ENCODE measurements at places on chromosomes 7 and 10. TPM values are rescaled to one million over a fixed set of nuclear protein-coding genes. Genes with fewer than 3 reads are reported as not detected.

GRCh38 chr7:1912593-1913465 is 242.8 kb downstream of the ELFN1 start:
- no peak for DNase-seq

DNA sequence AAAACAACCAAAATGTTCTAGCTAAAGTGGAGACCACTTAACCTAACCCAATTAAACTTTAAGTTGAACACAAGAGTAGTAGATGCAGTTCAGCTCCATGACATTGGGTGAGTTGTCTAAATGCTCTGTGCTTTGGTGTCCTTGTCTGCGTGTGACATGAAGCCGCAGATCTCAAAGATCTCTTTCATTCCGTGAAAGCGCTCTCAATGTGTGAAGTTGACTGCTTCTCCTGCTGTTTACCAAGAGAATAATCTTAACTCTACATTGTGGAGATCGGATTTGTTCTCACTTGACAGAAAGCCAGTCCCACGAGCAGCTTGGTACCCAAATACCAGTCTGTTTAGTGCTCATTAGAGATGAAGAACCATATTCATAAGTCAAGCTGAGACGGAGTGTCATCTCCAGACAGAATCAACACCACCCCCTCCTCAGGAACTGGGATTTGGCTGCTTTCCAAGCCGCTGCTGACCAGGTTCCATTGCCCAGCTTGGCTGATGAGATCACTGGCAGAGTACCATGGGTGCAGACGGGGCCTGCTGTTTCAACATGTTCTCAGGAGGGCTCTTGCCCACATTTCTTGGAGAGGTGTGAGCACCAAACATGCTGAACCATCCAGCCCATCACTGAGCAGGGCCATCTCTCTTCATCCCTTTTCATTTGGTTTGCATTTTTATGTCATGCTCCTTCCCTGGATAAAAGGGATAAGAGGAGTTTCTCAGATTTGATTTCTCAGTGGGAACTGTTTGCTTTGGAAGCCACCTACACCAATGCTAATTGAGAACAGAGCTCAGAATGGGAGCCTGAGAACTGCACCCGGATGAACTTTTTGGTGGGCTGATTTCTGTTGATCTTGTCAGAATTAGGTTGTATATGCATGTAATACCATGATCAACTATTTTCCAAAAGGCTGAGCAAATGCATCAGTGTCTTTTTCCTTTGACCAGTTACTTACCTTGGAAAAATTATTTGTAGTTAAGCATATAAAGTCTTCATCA is 95.8 kb upstream of the AGBL3 start:
- no peak for DNase-seq

DNA sequence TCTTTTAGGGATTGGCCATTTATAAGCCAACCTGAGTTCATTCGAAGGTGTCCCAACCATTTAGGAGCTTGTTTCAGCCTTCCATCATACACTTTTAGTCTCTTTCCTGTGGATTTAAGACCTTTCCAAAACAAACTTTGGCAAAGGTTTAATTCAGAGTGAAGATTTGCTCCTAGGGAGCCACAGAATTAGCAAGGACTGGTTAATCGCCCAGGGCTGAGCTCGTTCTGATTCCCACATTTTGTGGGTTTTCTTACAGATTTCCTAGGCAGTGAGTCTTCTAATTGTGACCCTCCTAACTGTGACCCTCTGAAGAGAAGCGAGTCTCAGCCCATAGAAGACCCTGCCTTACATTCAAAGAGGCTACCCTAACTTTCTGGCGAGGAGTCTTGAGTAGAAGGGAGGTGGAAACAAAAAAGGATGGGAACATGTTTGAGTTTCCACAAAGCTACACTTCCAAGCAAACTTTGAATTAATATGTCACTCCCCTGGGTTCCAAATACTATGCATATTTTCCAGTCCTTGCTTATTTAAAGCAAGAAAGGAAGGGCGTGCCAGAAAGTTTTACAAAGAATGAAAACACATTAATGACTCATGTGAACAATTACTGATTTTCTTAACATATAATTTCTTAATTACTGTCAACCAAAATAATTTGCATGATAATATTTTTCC is 118.3 kb downstream of the ARID5B start:
- DNase-seq: no peak

Gene MTERF1
- total RNA-seq: 19.9 TPM

GRCh38 chr10:21090609-21091082 is 193.5 kb upstream of the NEBL start:
- DNase-seq: no peak

GRCh38 chr7:28759475-28759971 is 198.6 kb downstream of the TRIL start:
- DNase-seq: no peak

DNA sequence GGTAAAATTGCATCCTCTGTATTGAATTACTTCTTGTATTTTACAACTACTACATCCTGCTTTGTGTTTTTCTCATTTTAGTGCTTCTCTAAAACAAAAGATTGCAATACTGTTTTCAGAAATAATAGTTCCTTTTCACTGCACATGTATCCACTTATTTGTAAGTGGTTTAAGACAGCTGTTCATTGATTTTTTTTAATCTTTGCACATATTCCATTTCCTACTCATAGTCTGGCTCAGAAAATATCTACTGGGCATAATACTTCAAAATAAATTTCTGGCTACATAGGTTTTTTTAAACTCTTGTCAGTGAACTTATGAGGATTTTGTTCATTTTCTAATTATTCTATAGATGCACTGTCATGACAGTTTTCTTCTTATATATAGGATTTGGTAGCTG is 54.8 kb downstream of the SND1 start:
- no peak for DNase-seq

DNA sequence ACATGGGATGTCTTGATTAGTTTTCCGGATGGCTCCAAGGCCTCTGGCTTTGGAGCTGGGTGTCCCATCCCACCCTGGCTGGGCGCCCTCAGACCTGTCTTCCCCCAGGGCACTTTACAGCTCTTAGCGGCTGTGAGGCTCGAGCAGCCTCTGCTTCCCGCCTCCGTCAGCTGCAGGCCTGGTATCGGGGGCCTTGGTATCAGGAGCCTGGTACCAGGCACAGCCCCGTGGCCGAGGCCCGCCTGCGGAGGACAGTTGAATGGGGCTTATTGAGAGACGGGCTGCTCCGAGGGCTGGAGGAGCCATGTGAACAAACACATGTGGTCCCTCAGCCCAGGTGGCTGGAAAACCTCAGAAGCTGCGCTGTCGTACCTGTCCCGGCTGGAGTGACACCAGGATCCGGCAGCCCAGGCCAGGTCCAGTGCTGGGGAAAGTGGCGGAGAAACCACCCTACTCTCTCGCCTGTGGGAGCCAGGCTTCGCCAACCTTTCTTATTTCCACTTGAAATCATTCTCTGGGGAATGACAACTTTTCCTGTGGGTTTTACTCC is 23.9 kb upstream of the AP5Z1 start:
- no peak for DNase-seq

GRCh38 chr7:137734221-137734620 is 112.6 kb downstream of the DGKI start:
- no peak for DNase-seq

Gene AKR1C3
- 0.34 TPM for total RNA-seq

Gene CHRM2
- total RNA-seq: not detected

- DNase-seq: no peak
Observed at GRCh38 chr7:130655286-130655685, 13.3 kb downstream of the COPG2 start.

- no peak for DNase-seq
Observed at GRCh38 chr7:124784879-124785818, 19.6 kb upstream of the GPR37 start.

GRCh38 chr7:78690174-78690573 is 763.3 kb downstream of the MAGI2 start:
- no peak for DNase-seq

GRCh38 chr10:109773288-109774120 is 149.8 kb downstream of the XPNPEP1 start:
- no peak for DNase-seq

DNA sequence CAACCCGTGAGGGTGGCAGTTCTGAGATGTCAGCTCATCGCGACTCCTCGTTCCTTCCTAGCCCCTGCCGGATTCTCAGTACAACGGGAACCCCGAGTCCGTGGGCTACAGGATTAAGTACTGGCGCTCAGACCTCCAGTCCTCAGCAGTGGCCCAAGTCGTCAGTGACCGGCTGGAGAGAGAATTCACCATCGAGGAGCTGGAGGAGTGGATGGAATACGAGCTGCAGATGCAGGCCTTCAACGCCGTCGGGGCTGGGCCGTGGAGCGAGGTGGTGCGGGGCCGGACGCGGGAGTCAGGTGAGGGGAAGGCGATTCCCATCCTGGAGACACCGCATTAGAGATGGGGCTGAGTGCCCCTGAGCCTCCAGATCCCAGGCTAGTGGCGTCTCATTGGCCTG is 568.1 kb upstream of the FOXK1 start:
- no peak for DNase-seq

DNA sequence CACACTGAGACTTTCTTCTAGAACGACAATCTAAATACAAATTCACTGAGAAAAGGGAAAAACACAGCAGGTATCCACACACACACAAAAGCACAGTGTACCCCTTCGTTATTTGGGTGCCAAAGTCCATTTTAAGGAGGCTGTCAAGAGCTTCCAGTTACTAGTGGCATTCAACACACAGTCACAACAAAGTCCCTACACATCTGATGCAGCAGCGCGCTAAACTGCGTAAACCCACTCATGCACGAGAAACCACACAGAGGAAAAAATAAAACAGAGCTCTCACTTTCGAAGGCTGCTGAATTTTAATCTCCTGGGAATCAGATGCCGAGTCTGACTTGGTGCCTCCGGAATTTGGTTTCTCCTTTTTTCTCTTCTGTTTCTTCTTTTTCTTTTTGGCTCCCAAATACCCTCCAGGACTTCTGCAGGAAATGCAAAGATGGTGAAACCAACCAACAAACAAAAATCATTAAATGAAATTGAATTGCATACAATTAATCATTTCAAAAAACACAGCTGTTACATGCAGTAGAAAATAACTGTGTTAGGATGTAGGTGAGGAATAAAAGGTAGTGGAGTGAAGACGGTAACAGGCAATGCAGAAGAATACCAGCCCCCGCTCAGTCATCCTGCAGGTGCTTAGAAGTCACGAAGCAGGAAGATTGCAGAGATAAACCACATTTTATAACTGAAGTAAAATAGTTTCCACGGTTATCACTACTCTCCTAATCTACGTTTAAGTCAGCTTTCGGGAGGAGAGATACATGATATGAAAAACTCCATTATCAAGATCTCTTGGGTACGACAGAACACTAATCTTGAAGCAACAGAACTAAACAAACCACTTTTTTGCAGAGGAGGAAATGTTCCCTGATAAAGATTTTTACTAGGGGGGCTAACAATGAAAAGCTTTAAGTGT is 27.1 kb downstream of the NMT2 start:
- peak; percentile 36 for DNase-seq

- no peak for DNase-seq
Observed at GRCh38 chr10:132714986-132715775, 70.8 kb downstream of the NKX6-2 start.

DNA sequence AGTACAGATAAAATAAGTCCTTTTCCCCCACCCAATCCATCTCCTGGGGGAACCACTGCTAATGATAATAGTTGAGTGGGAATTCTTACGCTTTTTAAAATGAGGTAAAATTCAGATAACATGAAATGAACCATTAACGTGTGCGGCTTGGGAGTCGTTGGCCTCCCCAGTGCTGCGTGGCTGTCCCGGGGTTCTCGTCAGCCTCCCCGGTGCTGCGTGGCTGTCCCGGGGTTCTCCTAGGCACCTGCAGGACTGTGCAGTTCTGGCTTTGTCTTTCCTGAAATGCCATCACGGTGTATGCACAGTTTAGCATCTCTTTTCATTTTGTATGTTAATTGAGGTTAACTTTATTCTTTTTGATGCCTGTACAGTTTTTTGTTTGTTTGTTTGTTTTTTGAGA is 13.5 kb downstream of the SUN1 start:
- DNase-seq: no peak

DNA sequence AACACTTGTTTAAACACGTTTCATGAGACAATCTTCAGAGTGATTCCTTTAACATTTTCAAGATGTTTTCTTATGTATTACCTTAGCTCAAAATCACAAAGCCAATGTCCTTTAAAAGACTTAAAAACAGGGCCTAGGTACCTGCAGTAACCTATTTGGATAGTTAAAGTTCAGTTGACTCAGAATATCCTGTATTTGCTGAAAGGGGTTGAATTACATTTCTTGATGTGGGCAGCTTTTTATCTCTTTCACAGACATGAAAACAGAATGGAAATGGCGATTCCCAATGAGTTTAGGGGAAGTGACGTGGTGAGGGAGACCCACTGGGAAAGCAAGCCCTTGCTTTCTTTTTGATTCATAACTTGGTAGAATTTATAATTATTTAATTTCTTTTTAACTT is 324.4 kb upstream of the AOAH start:
- no peak for DNase-seq

Gene CFAP69
- total RNA-seq: 0.34 TPM

DNA sequence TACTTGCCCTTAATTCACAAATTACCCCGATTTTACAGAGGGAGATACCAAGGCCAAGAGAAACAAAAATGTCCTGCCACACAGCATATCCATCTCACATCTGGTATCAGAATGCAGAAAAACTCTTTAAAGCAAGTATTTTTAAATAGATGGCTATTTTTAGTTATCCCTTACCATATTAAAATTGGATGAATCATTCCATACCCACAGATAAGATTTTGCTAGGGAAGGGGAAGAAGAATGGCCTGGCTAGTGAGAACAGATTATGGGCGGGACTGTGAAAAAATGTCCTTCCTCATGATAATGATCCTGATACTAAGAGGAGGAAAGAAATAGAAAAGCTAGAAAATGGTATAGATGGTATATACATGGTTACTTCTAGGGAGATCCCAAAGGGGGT is 80.6 kb upstream of the GATAD1 start:
- no peak for DNase-seq

DNA sequence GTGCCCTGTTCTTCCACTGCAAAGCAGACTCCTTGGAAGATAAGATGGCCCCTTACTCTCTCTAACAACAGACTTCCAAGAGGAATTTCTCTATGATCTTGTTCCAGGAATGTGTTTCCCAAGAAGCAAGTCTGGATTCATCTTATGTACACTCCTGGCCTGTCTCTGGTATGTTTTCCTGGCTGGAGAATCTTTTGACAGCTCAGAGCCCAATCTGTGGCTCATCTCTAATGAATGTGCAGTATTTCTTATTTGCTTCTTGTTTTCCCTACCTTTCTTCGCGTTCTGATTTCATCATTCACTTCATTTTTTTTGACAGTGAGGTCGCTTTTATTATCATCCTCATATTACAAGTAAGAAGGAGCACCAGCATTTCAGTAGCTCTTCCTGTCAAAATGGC is 53.0 kb upstream of the PITRM1 start:
- no peak for DNase-seq

Gene ANKRD30A
- total RNA-seq: not detected

Gene CRPPA
- 1.4 TPM for total RNA-seq

Gene PLXDC2
- not detected for total RNA-seq

DNA sequence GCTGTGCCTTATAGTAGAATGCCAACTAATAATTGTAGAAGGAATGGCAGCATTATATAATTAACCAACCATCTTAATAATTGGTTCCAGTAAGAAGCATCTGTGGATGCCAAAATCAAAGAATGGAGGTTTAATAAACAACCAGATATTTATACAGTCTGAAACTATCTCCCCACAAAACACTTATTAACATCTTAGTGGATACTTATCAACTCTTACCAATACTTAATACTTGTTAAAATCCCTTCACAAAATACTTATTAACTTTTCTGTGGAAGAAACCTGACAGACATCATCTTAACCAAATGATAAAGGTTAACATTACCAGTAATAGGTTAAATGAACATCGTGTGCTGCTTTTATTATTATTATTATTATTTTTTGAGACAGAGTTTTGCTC is 29.1 kb upstream of the FAM107B start:
- DNase-seq: no peak

- DNase-seq: no peak
Observed at GRCh38 chr7:120813089-120813488, 44.9 kb downstream of the TSPAN12 start.

Gene CCDC172
- not detected for total RNA-seq

GRCh38 chr7:6705959-6706665 is 635 bp downstream of the ZNF12 start:
- peak; percentile 40 for DNase-seq
